ENCODE measurements at places on chromosomes 6 and 20. TPM values are rescaled to one million over a fixed set of nuclear protein-coding genes. Genes with fewer than 3 reads are reported as not detected.

GRCh38 chr6:30311671-30312070 is 15.1 kb upstream of the TRIM39 start:
- no peak for DNase-seq

GRCh38 chr20:46174469-46175126 is 56.5 kb downstream of the CD40 start:
- peak; percentile 75 for DNase-seq

DNA sequence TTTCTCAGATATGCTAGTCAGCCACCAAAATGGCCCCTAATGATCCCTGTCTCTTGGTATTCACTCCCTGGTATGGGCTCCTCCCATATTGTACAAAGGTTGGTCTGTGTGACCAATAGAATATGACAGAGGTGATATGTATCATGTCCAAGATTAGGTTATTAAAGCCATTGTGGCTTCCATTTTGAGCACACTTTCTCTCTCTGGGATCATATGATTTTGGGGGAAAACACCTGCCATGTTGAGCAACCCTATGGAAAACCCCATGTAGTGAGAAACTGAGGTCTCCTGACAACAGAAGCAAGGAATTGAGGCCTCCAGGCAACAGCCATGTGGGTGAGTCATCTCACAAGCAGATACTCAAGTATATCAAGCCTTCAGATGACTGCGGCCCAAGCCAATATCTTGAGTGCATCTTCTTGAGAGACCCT is 7.1 kb upstream of the ZNF318 start:
- DNase-seq, result no peak

- DNase-seq, result peak; percentile 33
Observed at GRCh38 chr20:16580147-16580546, 6.9 kb upstream of the KIF16B start.

DNA sequence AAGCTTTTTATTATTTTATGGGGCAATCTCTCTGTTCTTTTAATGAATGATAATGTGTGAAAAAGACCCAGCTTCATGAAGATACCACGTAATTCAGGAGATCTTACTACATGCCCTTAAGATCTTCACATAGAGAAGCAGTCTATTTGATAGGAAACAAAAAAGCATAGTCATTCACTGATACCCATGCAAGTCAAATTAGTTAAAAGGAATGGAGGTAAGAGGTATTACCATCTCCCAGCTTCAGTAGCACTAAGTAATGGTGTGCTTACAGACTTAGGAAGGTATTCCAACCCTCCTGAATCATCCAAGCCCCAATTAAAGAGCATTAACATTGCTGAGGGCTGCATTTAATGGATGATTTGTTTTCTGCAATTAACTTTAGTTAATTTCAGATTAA is 364.7 kb downstream of the SYNE1 start:
- no peak for DNase-seq

The SLC4A11 gene
- 10.7 TPM for polyA plus RNA-seq

The BTNL2 gene
- not detected for polyA plus RNA-seq
